Left renal cortex interstitium (tissue), 4 donors: ENCODE measurements at places on chromosomes 11 and 22.
A peak's percentile ranks its signal among the peaks of the same experiment; 100 is the strongest.

GRCh38 chr22:34297536-34298120 lies 377.4 kb upstream of the LARGE1 start:
- DNase-seq: no peak

DNA sequence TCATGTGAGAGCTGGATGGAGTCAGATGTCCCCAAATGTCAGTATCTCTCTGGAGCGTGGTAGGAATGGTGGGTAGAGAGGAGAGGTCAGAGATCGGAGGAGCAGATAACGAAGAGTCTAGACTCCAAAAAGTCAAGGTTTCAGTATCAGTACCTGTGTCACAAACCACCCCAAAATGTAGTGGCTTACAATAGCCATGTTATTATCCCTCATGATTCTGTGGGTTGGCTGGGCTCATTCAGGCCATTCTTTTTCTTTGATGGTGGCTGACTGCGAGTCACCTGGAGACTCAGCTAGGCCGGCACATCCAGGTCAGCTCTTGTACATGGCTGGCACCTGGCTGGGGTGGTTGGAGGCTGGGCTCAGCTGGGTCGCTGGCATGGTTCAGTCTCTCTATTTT lies 7.3 kb upstream of the SSTR3 start:
- no peak for DNase-seq

DNA sequence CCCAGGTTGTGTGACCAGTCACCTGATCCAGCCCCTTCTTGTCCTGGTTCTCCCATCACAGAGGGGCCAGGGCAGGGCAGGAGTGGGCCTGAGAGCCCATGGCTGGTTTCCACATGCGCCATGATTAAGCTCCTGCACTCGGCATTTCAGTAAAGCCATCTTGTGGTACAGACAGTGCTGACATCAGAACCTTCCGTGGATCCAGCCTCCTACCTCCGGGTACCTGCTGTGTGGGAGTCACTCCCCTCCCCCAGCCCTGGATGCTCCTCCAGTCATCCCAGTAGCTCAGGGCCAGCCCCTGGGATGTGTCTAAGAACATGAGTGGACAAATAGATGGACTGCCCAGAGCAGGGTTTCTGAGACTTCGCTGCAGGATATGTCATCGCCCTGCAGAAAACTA lies 22.1 kb upstream of the MGAT3 start:
- no peak for DNase-seq

DNA sequence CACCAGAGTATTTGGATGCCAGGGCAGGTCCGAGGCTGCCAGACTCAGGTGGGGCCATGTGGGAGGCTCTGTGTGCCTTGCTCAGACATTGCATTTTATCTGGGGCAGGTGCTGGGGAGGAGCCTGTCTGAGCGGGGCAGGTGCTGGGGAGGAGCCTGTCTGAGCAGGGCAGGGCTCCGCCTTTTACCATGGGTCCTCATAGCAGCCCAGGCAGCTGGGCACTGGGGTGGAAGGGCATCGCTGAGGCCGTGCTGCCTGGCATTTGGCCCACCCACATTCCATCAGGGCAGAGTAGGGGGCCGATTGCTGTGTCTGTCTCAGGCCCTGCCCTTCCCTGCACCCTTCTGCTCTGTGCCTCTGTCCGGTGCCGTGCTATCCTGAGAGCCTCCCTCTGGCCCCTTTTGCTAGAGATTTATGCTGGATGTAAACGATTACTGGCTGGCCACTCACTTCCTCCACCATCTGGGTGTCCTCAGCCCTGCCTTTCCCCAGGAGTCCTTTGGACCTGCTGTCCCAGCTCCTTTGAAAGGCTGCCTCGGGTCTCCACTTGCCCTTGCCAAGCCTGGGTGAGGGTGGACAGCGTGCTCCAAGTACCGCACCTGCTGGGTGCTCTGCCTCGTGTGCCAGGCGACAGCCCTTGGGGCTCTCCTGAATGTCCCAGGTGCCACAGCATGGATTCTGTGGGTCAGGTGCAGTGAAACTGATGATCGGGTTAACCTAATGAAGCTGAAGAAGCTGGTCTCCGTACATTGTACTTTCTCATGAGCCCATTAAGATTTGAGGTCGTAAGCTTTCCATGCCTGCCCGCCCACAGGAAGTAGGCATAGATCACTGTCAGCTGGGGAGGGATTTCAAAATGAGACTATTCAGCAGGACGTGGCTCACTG lies 281.6 kb downstream of the TBC1D22A start:
- DNase-seq: no peak

DNA sequence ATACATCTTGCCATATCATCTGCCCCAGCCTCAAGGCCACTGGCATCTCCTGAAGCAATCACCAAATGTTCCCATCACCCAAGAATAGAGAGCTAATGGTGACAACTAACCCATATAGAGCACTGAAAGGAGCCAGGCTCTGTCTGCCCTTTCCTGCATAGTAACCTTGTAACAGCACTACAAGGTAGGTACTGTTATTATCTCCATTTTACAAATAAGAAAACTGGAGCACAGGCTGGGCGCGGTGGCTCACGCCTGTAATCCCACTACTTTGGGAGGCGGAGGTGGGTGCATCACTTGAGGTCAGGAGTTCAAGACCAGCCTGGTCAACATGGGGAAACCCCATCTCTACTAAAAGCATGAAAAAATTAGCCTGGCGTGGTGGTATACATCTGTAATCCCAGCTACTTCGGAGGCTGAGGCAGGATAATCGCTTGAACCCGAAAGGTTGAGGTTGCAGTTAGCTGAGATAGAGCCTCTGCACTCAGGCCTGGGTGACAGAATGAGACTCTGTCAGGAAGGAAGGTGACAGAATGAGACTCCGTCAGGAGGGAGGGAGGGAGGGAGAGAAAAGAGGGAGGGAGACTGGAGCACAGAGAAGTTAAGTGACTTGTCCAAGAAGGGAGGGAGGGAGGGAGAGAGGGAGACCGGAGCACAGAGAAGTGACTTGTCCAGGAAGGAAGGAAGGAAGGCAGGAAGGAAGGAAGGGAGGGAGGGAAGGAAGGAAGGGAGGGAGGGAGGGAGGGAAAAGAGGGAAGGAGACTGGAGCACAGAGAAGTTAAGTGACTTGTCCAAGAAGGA lies 2.2 kb downstream of the SLC35F2 start:
- no peak for DNase-seq

DNA sequence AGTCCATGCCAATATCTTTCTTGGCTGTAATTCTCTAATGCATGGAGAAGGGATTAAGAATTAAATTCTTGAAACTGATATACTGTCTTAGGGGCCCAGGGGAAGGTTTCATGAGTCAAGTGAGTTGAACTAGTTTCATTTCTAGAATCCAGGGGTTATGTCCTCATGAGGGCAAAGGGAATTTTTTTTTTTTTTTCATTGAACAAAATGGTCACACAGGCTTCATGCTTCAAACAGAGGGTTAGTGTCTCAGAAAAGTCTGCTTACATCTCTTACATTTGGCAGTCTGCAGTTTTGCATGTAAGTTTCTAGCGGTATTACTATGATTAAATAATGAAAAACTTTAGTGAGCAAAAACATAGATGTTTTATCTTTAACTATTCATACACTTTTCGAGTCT lies 32.9 kb downstream of the PPME1 start:
- no peak for DNase-seq

DNA sequence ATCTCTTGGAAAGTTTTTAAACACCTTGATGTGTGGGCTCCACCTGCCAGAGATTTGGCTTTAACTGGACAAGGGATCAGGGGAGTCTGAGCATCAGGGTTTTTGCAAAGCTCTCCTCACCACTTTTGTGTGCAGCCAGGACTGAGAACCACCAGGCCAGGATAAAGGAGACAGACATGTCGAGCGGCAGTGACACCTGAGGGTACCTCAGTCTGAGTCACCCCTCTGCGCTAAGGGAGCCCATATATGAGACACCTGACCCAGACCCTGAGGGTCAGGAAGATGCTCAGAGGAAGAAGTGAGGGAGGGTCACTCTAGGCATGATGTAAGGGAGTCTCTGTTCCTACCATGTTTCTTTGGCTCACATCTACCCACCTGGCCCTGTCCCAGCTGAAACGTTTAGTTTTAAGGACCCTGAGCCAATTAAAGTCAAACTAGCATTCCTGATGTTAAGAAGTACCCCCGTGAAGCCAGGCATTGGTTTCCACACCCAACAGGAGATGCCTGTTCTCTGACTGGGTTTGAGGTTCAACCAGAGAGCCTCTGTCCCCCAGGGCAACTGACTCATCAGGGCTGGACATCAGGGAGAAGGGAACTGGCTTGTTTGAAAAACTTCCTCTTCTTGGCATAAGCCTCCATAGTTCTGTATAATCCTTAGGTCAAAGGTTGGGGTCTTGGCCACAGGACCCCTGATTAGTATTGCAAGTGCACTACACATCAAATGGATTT lies 72.4 kb upstream of the BIRC3 start:
- DNase-seq: no peak

DNA sequence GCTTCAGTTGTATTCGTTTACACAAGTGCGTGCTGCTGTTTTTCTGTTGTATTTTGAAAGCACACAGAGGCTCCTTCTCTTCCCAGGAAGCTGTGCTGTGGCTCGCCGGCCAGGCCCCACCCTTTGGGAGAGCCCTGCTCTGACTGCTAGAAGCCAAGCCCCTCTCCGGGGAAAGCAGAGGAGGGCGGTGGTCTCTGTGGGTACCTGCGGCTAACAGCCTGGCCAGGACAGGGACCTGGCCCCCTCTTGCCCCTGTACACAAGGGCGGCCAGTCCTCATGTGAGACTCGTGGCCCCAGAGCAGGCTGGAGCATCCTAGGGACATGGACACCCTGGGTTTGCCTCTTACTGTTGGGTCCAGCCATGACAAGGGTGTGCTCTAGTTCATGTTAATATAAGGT lies 14.8 kb downstream of the MOB2 start:
- DNase-seq: no peak

DNA sequence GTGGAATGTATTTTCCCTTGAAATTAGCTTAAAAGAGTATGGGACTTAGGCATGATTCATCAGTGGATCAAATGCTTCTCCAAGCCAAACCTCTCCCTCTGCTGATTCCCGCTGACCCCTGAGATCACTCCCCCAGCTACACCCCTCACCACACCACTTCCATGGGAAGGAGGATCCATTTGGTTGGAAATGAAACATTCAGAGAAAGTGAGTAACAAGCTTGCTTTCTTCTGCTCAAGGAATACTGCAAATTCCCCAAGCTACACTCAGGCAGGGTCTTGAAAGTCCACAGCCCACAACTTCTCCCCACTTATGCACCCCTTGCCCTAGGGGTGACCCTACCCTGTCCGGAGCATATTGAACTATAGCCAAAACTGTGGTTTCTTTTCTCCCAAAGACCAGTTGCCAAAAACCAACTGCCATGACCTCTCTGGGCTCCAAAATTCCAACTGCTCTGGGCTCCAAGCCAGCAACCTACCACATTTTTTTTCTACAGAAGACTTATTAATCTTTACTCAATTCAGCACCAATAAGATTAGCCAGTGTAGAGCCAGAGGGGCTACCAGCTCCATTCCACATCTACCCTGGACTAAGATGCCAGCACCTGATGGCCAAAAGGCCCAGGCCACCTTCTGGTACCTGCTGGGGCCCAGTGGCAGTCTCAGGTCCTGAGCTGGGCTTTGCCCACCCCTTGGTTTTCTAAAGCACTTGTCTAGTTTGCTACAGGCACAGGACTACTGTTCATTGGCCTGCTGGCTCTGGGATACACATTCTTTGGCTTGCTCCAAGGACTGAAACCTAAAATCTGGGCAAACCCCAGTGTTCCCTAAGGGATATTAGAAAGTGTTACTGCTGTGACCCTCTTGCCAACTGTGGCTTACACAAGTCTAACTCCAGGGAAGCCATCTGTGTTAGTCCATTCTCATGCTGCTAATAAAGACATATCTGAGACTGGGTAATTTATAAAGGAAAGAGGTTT lies 101.1 kb downstream of the MICAL3 start:
- DNase-seq: no peak

GRCh38 chr11:117299351-117300282 lies 8.5 kb downstream of the BACE1-AS start:
- DNase-seq: no peak

DNA sequence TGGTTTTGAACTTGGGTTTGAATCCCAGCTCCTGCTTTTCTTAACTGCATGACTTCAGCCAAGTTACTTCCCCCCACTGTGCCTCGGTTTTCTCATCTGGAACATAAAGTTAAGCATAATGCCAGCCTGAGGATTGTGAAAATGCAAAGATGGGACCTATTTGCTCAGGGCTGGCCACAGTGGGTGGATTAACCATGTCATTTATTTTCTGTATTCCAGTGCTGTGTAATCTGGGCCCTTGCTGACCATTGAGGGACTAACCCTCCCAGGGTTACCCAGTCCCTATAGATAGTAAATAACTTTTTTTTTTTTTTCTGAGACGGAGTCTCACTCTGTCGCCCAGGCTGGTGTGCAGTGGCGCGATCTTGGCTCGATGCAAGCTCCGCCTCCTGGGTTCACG lies 1.5 kb upstream of the VPREB3 start:
- no peak for DNase-seq

GRCh38 chr11:12066799-12067508 lies 43.4 kb upstream of the MICAL2 start:
- peak; percentile 55 for DNase-seq

GRCh38 chr22:45968003-45968650 lies 8.8 kb downstream of the WNT7B start:
- no peak for DNase-seq
